ENCODE measurements at places on chromosomes 11 and 22. TPM values are rescaled to one million over a fixed set of nuclear protein-coding genes. Genes with fewer than 3 reads are reported as not detected.
A peak's percentile ranks its signal among the peaks of the same experiment; 100 is the strongest.

GRCh38 chr11:1336836-1337646, 27.6 kb upstream of the TOLLIP start:
- DNase-seq, result peak; percentile 38

DNA sequence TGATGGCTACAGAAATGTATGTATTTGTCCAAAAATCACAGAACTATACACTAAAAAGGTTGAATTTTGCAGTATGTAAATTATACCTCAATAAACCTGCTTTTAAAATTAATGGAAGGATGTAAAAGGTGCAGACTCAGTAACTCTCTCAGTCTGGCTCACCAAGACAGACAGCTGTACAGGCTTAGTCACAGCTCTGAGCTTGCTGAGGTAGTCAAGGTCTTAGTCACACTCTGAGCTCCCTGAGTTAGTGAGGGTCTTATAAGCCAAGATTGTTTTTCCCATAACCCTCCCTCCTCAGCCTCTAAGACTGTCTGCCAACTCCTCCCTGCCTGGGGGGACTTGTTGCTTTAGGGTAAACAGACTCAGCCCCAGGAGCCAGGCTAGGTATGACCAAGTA, 59.3 kb upstream of the IZUMO1R start:
- no peak for DNase-seq

GRCh38 chr11:30889143-30889794, 303.1 kb upstream of the MPPED2 start:
- DNase-seq, result no peak

- DNase-seq, result peak; percentile 25
Observed at GRCh38 chr11:119592642-119593041, 136.4 kb downstream of the NECTIN1 start.

The BLID gene
- total RNA-seq, result 0.25 TPM

The RGL4 gene
- total RNA-seq, result 3.1 TPM

The GCAT gene
- 11.7 TPM for total RNA-seq

GRCh38 chr22:22865311-22866072, 22.1 kb upstream of the IGLL5 start:
- DNase-seq, result no peak

DNA sequence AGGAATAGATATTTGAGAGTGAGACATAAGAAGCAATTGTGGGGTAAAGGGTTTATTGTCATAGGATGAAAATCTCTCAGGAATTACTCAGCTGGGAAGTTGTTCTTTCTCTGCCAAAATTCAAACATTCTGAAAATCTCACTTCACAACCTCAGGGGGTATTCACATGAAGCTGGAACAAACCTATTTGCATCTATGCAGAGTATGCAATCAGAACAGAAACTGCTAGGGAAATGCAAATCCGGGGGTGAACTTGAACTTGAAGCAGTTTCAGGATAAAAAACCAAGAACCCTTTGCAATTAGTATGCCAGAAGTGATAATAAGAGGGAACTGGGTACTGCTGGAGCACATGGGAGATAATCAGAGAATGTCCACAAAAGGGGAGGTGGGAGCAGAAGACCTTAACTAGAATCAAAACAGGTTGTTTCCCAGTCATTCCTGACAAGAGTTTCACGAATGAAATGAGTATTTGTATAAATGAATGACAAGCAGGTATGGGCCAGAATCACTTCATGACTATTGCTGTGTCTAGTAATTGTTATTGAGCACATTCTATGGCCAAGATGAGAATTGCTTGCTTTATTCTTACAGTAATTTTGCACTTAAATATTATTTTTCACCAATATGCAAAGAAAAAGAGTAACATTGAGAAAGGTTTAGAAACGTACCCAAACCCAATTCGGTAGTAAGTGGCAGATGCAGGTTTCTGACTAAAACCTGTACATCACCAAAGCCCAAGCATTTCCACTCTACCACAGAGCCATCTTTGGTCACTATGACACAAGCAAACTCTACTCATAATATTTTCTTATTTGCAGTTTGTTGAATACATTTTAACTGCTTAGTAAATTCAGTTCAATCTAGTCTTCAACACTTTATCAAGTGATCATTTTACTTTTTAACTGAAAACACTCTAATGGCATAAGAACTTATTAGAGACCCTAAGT, 61.8 kb upstream of the UBASH3B start:
- DNase-seq, result no peak

GRCh38 chr11:67054346-67054835, 2.3 kb upstream of the RHOD start:
- DNase-seq, result peak; percentile 7

- no peak for DNase-seq
Observed at GRCh38 chr22:26479792-26480610, 3.6 kb downstream of the HPS4 start.

The POU2AF2 gene
- not detected for total RNA-seq

The CCDC87 gene
- 0.28 TPM for total RNA-seq

The SCGB1D2 gene
- not detected for total RNA-seq

- DNase-seq, result peak; percentile 66
Observed at GRCh38 chr22:40178417-40179409, 988 bp downstream of the TNRC6B start.

The FERMT3 gene
- 102 TPM for total RNA-seq

The APOL5 gene
- total RNA-seq, result not detected

The USP2 gene
- total RNA-seq, result 6.5 TPM

DNA sequence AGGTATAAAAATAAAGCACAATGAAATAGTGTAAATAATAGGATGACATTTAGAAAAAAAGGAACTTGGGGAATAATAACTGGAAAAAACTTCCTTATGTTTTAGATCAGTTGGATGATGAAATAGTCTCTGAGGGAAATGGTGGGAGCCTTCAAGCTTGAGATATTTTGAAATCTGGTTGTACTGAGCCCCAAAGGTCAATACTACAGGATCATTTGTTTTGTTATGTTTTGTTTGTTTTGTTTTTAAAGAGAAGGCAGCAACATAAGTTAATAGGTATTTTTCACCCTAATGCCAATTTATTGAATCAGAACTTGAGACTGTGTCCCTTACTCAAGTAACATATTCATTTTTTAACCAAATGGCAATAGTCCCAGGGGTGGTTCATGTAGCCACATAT, 393.1 kb downstream of the ETS1 start:
- no peak for DNase-seq

GRCh38 chr22:48173773-48174160, 1411.3 kb downstream of the TBC1D22A start:
- DNase-seq, result no peak

The MRGPRE gene
- not detected for total RNA-seq

DNA sequence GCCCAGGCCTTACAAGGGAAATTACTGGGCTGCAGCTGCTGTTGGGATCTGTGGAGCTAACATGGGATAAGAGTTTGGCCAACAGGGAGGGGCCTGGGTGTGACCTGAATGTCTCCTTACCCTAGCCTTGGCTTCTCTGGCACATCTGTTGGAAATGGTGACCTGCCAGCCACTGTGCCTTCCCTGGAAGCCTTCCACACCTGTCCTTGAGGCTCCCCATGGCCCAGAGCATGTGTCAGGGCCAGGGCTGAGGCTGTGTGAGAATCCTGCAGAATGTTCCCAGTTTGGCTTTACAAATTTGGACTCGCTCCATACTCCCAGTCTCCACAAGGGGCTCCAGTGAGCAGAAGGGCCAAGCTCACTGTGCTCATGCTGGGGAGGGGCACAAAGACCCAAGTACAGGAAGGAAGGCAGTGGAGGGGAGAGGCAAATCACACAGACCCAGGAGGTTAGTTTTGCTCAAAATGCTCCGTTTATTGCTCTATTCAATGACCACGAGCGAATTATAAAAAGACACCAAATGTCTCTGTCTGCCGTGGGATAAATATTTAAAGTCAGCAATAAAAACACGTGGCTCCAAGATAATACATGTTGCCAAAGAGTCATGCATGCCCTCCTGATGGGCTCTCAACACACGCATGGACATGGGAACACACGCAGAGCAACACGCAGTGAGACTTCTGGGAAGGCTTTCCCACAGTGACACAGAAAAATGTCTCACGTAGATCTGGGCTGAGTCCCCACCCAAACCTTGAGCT, 1.7 kb upstream of the IGSF22 start:
- DNase-seq, result peak; percentile 61

DNA sequence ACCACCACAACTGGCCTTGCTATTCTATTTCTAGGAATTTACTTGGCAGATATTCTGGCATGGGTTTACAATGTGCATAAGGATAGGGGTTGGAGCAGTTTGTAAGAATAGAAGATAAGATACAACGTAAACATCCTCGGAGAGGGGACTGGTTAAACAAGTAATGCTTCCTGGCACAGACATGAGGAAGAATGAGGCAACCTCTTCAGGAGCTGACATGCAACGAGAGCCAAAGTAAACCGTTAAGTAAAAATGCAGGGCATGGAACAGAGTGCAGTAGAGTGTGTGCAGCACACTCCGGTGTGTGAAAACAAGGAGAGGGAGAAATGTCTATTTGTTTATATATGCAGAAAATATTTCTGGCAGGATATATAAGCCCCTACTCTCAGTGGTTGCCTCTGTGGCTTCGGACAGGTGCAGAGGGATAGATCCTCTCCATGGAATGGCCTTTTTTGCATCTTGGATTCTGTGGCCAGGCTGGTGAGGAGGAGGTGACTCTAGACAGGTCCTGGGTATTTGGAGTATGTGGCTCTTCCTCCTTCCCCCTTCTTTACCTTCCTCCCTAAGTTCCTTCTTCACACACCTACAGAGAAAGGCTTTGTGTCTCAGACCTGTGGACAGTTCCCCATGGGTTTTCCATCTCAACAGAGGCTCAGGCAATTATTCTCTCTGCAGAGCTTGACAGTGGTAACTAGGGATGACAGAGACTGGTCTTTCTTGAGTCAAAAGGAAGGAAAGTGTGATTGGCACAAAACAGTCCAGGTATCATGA, 2.5 kb downstream of the RAB36 start:
- DNase-seq, result peak; percentile 73

- peak; percentile 88 for DNase-seq
Observed at GRCh38 chr11:30917859-30918478, 331.8 kb upstream of the MPPED2 start.

- no peak for DNase-seq
Observed at GRCh38 chr11:72709478-72710238, 35.4 kb upstream of the PDE2A start.

The ZBTB16 gene
- 165 TPM for total RNA-seq

GRCh38 chr11:26227301-26227746, 104.6 kb upstream of the ANO3 start:
- no peak for DNase-seq

The GALNT18 gene
- 68.0 TPM for total RNA-seq

The HORMAD2 gene
- 0.46 TPM for total RNA-seq

DNA sequence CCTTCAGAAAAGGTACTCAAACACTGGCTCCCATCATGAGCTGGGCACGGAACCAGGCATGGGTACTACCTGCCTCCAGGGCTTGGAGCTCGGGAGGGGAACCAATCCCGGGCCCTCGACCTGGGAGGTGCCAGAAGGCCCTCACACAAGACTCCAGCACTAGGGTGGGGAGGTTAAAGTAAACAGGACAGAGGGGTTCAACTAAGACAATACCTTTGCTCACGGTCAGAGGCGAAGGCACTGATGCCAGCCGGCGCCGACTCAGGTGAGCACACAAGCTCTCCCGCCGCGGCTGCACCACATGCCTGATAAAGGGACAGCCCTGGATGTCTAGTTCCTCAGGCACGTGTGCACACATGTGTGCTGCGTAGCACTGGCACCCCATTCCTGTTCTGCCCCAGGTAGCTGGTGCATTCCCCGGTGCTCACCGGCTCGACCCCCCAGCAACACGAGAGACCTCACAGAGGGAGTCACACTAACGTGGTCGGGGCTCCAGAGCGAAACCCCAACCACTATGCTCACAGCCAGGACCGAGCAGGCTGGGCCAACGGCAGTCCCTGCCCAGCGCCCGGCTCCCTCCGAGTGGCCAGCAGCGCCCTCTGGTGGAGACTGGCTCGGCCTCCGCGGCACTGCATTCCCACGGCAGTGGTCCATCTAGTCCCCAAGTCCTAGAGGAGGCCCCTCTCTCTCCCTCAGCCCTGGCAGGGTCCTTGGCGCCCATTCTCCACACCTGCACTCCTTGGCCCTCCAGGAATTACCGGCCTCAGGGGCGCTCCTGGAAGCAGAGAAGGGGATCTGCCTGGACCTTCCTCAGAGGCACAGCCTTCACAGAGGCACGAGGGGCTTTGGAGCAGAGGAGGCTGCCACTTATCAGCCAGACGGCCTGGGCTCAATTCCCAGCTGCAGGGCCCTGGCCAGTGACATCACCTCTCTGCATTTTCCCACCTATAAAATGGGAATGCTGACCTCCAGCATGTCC, 28.8 kb upstream of the MOB2 start:
- peak; percentile 85 for DNase-seq

GRCh38 chr11:61974766-61975631, 7.6 kb upstream of the FTH1 start:
- DNase-seq, result peak; percentile 44

DNA sequence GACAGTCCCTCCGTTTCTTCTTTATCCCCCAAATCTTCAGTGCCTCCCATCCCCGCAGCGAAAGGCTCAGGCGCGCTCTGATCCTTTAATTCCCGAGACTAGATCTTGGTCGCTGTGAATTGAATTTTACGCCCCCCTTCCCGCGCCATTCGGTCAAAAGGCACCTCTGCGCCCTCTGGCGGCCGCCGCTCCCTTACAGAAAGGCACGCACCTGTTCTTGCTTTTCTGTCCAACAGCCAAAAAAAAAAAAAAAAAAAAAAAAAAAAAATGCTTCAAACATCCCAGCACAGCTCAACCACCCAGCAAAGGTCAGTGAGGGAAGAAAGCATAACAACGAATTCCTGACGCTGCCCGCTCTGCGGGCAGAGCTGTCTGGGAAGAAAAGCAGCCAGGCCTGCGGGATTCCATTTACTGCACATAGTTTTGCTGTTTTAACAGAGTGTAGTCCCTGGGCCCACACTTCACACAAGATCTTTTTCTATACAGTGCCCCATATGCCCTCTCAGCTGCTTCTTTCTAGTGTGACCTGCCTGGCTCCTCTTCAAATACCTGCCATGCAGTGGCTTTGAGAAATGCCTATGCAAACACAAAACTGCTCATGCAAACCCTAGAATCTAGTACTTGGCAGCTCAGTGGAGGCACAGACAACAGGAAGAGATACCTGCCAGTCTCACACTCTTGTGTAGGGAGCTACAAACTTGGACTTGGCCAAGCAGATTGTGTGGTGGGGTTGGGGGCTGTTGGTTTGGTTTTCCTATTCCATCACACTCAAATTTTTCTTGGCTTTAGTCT, 1.3 kb upstream of the ESAM start:
- DNase-seq, result peak; percentile 89

DNA sequence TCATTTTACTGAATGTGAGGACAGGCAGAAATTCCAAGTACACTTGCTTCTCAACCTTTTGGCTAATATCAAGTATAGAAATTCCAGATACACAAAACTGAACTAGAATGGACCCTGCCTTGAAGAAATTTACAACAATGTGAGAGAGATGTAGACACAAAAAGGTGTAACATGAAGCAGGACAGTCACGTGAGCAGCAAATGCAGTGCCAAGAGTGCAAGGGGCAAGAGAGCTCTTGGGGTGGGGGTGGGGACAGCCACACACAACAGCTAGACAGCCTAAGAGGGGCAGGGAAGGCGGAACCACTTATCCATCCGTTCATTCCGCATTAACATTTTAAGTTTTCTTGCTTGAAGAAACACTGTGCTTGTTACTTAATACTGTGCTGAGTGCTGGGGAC, 28.9 kb downstream of the PLEKHA7 start:
- peak; percentile 37 for DNase-seq

Measured in lung (tissue), 17 donors.